Substantia nigra (tissue), 51 donors: ENCODE measurements at places on chromosomes 4 and X.

GRCh38 chrX:133880032-133880443, 105.4 kb downstream of the GPC3 start:
- DNase-seq: no peak

DNA sequence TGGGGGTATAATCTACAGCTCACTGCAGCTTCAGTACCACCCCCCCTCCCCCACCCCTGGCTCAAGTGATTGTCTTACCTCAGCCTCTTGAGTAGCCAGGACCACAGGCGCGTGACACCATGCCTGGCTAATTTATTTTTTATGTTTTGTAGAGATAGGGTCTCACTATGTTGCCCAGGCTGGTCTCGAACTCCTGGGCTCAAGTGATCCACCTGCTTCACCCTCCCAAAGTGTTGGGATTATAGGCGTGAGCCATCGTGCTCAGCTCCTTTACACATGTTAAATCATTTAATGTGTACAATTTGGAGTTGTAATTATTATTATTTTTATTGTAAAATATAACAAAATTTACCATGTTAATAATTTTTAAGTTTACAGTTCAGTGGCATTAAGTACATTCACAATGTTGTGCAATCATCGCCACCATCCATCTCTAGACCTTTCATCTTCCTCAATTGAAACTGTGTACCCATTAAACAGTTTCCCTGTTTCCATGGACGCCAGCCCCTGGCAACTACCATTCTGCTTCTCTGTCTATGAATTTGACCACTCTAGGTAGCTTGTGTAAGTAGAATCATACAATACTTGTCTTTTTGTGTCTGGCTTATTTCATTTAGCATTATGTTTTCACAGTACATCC, 6.1 kb downstream of the SLAIN2 start:
- DNase-seq: no peak

DNA sequence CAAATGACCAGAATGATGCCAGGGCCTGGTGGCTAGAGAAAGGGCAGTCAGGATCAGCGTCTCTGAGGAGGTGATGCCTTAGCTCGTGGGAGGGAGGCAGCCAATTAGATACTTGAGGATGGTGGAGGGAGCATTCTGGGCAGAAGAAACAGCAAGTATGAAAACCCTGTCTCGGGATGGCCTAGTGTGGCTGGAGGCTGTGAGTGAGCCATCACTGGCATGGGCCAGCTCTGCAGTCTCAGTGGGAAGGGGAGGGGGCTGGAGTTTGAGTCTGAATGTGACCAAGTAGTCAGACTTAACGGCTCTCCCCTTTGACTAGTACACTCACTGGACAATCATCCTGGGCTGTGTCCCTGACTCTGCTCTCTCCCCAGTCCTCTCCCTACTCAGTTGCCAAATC, 7.1 kb downstream of the CNGA2 start:
- DNase-seq: no peak

DNA sequence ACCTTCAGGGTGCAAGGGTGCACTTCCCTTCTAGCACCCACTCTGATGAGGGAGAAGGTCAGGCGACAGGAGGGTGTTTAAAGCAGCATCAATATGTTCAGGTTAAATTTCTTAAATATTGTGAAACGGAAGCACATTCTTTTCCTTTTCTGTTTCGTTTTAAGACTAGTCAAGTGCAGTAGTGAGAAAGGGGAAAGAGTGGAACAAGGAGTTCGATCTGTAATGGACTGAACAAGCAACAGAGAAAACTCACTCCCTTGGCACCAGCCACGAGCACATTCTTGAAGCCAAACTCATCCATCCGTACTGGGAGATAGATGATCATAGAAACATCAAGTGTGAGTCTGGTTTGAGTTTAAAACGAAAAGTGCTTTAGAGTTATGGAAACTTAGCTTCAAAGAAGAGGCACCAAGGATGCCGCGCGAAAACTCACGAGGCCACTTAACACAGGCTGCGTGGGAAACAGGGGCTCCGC, 815 bp downstream of the FAM53A start:
- no peak for DNase-seq

GRCh38 chr4:133694416-133694815, 507.2 kb downstream of the PABPC4L start:
- no peak for DNase-seq

GRCh38 chr4:102572452-102572851, 71.3 kb downstream of the NFKB1 start:
- DNase-seq: no peak

- DNase-seq: no peak
These were observed 133.8 kb downstream of the ZC4H2 start for GRCh38 chrX:64842492-64842891.

GRCh38 chr4:4643306-4643705, 101.5 kb upstream of the STX18 start:
- no peak for DNase-seq

GRCh38 chrX:119249891-119250290, 13.8 kb downstream of the PGRMC1 start:
- DNase-seq: no peak

DNA sequence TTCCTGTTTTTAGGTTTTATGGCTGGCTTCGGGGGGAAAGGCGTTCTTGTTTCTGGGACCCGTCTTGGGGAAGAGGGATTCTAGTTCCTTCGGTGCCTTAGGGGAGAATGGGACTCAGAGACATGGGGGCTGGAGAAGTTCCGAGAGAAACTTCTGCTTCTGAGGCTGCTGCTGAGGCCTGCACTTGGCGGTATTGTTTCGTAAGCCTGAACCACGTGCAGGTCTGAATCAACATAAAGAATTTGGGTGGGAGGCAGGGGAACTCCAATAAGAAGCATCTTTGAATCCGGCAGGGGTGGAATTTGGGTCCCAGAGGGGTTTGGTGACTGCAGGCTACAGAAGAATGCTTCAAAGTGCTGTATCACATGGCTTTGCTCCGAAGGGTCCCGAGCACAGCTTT, 15.1 kb downstream of the XG start:
- no peak for DNase-seq

GRCh38 chrX:48592971-48593370, 4.3 kb upstream of the WDR13 start:
- no peak for DNase-seq

DNA sequence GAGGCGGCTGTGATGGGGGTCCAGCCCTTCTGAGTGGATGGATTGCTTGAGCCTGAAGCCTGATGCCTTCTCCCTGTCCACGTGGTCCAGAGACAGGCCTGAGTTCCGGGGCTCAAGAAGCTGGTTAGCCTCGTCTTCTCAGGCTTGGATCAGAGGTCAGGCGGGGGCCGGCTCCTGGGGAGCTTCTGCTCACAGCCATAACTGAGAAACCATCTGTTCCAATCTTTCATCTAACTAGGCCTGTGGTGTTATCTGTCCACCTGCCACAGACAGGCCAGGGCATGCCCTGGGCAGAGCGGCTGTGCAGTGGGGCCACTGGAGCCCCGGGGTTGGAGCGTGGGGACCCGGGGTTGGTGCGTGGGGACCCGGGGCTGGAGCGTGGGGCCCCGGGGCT, 63.1 kb downstream of the SORCS2 start:
- DNase-seq: no peak

- DNase-seq: no peak
These were observed 147.2 kb upstream of the BCOR start for GRCh38 chrX:40244980-40245379.

GRCh38 chr4:168551945-168552695, 55.3 kb downstream of the PALLD start:
- DNase-seq: no peak

DNA sequence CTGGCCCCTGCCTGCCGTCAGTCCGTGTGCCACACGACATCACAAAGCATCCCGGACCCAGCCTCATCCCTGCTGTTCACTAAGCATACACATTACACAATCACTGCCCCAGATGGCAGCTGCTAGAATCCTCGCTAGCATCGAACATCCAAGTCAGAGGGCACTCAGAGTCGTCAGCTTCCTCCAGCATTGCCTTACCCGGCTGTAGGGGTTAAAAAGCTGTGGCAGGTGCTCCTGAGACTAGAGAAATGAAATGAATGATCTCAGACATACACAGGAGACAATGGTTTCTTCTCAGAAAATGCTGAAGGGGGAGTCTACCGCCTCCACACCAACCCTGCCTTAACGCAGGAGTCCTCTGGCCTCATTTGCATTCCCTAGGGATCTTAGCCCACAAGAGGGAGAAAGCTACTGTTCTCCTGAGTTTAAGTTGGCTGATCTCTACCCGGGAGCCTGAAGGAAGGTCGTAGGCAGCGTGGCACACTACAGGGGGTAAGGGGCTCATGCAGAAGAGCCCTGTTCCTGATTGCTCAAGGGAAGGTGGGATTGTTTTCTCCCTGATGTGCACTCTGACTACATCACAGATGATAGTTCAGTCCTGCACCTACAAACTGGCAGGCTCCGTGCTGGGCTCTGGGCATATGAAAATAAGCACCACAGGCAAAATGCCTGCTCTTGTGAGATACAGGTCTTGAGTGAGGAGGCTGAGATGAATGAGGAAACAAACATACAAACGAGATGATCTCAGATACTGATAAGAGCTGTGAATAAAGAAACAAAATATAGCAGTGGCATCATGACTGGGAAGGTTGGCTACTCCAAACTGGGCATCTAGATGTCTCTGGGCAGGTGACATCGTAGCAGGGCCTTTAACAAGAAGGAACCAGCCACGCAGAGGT, 2.6 kb upstream of the KIAA0232 start:
- DNase-seq: no peak

DNA sequence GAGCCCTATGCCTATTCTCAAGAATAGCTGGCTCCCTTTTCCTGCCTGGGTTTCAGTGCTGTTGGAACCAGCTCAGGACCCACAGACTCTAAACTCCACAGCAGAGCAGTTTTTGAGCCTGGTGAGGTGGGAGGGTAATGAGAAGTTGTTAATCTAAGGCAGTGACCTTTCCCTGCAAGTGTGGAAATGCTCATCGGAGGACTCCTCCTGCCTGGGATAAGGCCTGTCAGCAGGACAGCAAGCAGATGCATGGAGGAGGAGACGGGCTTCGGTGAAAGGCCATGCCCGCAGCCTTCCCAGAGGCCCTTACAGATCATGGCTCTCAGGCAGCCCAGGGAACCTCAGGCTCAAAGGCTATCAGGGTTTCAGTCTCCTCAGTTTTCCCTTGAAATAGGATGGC, 70.0 kb upstream of the SHISA3 start:
- no peak for DNase-seq

DNA sequence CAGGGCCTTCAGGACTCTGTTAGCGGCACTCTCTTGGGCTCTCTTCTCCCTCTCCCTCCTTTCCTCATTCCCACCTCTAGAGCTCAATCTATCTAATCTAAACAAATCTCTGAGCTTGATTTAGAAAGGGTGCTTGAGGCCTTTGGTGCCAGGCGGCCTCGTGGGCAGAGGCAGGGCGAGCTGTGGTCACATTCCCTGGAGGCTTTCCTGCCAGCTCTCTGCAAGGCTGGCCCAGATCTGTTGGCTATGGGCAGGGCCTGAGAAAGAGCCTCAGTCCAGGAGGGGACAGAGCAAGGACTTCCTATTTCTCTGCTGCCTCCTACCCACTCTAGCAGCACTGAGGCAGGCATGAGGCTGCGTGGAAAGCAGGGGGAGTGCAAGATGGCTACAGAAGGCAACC, 38.6 kb downstream of the PJA1 start:
- DNase-seq: no peak

DNA sequence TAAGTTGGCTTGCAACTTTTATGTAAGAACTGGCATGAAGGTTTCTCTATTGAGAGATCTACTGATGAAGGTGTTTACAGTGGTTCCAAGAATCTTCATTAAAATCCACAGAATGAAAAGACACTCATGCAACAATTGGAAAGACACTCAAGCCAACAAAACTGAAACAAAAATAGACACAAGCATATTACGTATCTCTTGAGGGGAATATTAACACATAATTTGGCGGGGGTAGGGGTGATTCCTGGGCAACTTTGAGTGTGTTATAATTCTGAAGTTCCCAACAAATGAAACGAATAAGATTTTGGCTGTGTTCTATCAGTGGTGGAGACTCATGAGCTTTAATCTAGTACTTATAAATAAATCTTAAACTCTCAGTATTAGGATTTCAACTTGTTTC, 75.1 kb downstream of the SPATA18 start:
- DNase-seq: no peak

GRCh38 chrX:70774223-70774622, 134.3 kb downstream of the TEX11 start:
- no peak for DNase-seq

DNA sequence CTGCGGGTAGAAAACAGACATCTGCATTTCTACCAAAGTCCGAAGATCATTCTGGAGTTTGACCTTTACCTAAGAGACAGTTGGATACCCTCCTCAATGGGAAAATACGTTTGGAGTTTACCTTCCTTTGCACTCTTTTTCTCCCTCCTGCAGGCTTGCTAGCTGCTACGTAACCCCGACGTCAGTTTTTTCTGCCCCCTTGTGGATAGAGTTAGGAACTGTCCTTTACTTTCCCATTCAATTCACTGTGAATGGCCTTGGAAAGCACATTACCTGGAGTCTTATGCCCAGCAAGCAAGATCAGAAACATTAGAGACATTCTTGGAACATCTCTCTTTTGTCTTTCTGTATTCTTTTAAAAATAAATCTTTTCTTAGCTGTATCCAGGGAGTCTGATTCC, 250.7 kb downstream of the NAP1L3 start:
- no peak for DNase-seq

DNA sequence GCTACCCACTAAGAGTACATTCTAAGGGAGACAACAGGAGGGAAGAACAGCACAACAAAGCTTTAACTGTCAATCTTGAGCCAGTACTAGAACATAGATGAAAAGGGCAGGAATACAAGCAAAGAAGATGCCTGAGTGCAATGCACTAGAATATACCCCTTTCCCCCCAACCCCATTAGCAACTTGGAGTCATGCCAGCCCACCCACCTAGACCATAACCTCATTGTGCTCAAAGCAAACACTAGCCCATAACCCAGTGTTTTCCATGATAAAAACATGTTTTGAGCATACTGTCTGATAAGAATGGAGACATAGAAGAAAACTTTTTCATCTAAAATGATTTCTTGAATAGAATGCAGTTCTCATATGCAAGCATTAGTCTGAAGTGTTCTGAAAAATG, 183.2 kb downstream of the RAP1GDS1 start:
- DNase-seq: no peak

- DNase-seq: no peak
These were observed 142.8 kb downstream of the MGST2 start for GRCh38 chr4:139808381-139808807.
